ENCODE measurements at places on chromosomes 7 and 10. TPM values are rescaled to one million over a fixed set of nuclear protein-coding genes. Genes with fewer than 3 reads are reported as not detected.

- H3K27me3 ChIP-seq: no peaks in the 10 kb centered on the region
- DNase-seq: no peak
- H3K27ac ChIP-seq: no peak overlapping the region
- no peaks in the 10 kb centered on the region for H3K36me3 ChIP-seq
These were observed 222.3 kb downstream of the SUGCT start for GRCh38 chr7:40356871-40357709.

DNA sequence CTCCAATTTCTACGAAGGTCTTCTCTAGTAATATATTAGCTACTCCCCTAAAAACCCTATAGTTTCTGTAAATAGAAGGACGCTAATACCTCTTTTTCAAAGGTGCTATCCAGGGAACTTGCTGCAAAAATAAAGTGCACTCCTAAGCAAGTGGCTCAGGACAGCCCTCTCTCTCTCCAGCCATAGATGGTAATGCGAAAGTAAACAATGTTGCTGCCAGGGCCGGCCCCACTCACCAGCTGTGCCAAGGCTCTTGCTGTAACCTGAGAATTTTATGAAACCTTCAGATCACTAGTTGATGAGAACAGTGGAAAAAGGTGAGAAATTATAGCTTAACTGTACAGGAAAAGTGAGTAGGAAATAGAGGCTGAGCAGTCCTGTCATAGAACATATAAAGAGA lies 10.9 kb upstream of the TAS2R39 start:
- H3K4me1 ChIP-seq: peaks cover 12% of the 10 kb centered on the region
- no peaks in the 10 kb centered on the region for H3K27me3 ChIP-seq
- no peak overlapping the region for H3K27ac ChIP-seq
- H3K36me3 ChIP-seq: no peaks in the 10 kb centered on the region
- no peak for DNase-seq

GRCh38 chr10:21732067-21732772 lies 198.2 kb downstream of the MLLT10 start:
- H3K27ac ChIP-seq: no peak overlapping the region
- H3K36me3 ChIP-seq: peaks cover 4% of the 10 kb centered on the region

- no peaks in the 10 kb centered on the region for H3K27me3 ChIP-seq
- H3K4me1 ChIP-seq: peaks cover 70% of the 10 kb centered on the region
- no peak for DNase-seq
- H3K36me3 ChIP-seq: no peaks in the 10 kb centered on the region
- no peak overlapping the region for H3K4me3 ChIP-seq
These were observed 24.4 kb upstream of the PDCD4 start for GRCh38 chr10:110847374-110847773.

GRCh38 chr7:66282591-66282935 lies 77.4 kb downstream of the TPST1 start:
- no peaks in the 10 kb centered on the region for H3K36me3 ChIP-seq
- no peak for DNase-seq
- H3K4me1 ChIP-seq: no peaks in the 10 kb centered on the region
- no peak overlapping the region for H3K4me3 ChIP-seq
- no peak overlapping the region for H3K27ac ChIP-seq
- no peaks in the 10 kb centered on the region for H3K27me3 ChIP-seq

- no peak overlapping the region for H3K4me3 ChIP-seq
- no peaks in the 10 kb centered on the region for H3K36me3 ChIP-seq
- H3K27ac ChIP-seq: no peak overlapping the region
- peaks cover 7% of the 10 kb centered on the region for H3K4me1 ChIP-seq
These were observed 31.7 kb upstream of the DNMBP start for GRCh38 chr10:100041306-100042002.

DNA sequence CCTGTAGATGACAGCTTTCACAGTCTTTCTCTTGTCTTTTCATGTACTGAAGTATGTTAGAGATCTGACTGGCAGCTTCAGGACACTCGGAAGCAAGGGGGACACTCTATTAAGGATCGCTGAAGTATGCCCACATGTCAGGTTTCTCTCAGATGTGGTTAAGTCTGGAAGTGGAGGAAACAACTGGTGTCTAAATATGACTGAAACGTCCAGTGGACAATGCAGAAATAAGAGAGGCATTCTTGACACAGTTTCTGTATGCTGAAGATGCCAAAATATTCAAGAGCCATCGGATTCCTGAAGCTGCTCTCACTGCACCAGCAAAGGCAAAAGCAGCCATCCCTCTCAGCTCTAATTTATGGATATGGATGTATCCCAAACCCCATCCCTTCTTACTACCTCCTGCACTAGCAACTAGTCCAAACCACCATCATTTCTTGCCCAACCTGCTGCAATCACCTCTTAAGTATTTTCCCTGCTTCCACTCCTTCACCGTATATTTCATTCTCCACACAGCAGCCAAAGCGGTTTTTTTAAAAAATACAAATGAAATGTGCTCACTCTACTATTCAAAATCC lies 113.4 kb downstream of the REEP3 start:
- no peaks in the 10 kb centered on the region for H3K36me3 ChIP-seq
- no peak overlapping the region for H3K4me3 ChIP-seq
- peaks cover 6% of the 10 kb centered on the region for H3K4me1 ChIP-seq
- DNase-seq: no peak
- H3K27ac ChIP-seq: no peak overlapping the region
- H3K27me3 ChIP-seq: no peaks in the 10 kb centered on the region

DNA sequence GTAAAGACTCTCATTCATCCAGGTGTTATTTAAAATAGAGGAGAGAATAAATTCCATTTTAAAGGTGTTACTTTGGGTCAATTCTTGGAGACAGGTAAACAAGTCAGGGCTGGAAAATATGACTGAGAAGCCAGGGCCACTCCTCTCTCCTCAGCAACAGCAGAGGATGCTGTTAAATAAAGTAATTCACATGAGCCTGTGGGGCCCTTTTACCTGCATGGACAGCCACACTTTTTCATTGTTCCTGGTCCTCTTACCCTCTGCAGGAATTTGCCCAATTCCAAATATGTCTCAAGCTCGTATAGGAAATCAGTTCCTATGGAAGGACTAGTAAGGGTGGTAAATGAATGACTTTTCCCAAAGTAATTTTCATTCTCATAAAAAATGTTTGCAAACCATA lies 420.1 kb upstream of the KLF6 start:
- no peaks in the 10 kb centered on the region for H3K27me3 ChIP-seq
- no peak overlapping the region for H3K27ac ChIP-seq
- no peaks in the 10 kb centered on the region for H3K4me1 ChIP-seq
- no peak for DNase-seq
- no peaks in the 10 kb centered on the region for H3K36me3 ChIP-seq
- H3K4me3 ChIP-seq: no peak overlapping the region

- no peak overlapping the region for H3K27ac ChIP-seq
- DNase-seq: no peak
These were observed 142.6 kb downstream of the TWIST1 start for GRCh38 chr7:18974803-18975202.

DNA sequence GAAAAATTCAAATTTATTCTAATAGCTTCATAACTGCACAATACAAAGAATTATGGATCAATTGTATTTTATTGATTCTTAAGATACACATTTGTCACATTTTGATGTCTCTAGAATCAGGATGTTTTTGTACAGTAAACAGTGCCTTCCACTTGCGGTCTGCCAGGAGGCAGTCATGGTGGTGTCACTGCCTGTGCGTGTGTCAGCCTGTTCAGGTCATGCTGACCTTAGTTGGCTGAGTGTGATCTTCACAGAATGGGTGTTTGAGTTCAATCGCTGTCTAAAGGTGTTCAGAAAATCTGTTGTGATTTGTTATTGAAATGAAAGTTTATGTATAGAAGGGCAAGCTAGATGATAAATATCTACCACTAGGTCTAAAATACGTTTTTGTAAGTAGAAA lies 20.7 kb downstream of the SEC61A2 start:
- no peak for DNase-seq
- H3K4me3 ChIP-seq: no peak overlapping the region
- no peaks in the 10 kb centered on the region for H3K4me1 ChIP-seq
- no peaks in the 10 kb centered on the region for H3K27me3 ChIP-seq

- H3K27ac ChIP-seq: peak overlapping the region; percentile 99
- H3K4me1 ChIP-seq: peaks cover 16% of the 10 kb centered on the region
- peak overlapping the region; percentile 74 for H3K4me3 ChIP-seq
- no peak for DNase-seq
- H3K36me3 ChIP-seq: peaks cover 22% of the 10 kb centered on the region
These were observed 615 bp downstream of the THAP5 start for GRCh38 chr7:108568801-108569380.

DNA sequence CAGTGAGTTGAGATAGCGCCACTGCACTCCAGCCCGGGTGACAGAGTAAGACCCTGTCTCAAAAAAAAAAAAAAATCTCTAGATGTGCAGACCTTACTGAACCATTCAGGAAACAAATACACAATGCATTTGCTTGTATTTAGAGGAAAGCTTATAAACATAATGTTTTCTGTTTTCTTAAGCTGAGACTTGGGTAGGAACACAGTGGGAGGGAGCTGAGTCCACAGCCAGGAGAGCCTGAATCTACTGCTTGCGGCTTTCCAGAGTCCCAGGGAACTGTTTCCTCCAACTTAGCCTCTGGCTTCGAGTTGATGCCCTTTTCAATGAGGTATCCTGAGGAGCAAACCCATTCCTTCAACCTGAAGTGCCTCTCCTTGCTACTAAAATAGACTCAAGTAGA lies 83.0 kb upstream of the PITRM1 start:
- no peak for DNase-seq
- no peak overlapping the region for H3K4me3 ChIP-seq

- H3K27ac ChIP-seq: no peak overlapping the region
- no peak overlapping the region for H3K4me3 ChIP-seq
- no peaks in the 10 kb centered on the region for H3K27me3 ChIP-seq
These were observed 310.4 kb upstream of the IMMP2L start for GRCh38 chr7:111872450-111873325.

DNA sequence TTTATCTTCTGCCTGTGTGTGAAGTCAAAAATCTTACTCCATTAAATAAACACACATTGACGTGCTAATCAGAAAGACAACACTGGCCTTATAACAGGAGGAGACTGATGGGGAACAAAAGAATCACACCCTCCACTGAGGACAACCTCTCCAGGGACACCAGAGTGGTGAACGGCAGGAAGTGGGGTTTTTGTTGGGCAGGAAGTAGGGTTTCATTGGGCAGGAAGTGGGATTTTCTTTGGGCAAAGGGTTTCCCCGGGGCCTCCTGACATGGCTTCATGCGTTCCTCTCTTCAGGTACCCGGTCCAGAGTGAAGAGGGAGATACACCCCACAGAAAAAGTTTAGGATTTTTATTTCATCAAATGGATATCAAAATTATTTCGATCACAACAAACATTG lies 30.6 kb downstream of the ADARB2 start:
- peaks cover 17% of the 10 kb centered on the region for H3K4me1 ChIP-seq
- no peak overlapping the region for H3K27ac ChIP-seq
- DNase-seq: peak; percentile 58

DNA sequence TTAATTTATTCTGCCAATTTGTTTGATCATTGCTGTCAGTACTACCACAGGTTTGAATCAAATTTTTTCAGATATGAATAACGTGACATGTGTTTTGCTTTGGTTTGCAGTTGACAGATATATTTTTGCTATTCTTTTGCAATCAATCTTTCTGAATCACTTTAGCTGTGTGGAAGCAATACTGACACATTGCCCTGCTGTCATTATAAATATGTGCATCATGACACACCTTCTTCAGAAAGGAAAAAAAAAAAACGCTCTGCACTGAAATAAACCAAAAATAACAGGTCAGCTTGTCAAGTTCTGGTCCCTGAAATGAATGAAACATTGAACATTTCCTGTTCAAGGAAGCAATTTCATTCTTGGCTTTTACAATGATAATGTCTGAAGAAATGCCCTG lies 93.8 kb upstream of the FAM13C start:
- H3K27me3 ChIP-seq: no peaks in the 10 kb centered on the region
- no peak overlapping the region for H3K4me3 ChIP-seq
- DNase-seq: no peak
- no peak overlapping the region for H3K27ac ChIP-seq
- H3K4me1 ChIP-seq: no peaks in the 10 kb centered on the region

- DNase-seq: no peak
- H3K4me3 ChIP-seq: no peak overlapping the region
- H3K27me3 ChIP-seq: no peaks in the 10 kb centered on the region
These were observed 9.3 kb downstream of the TFEC start for GRCh38 chr7:116021237-116021636.

Gene EGFR
- total RNA-seq: not detected

Gene NPC1L1
- not detected for total RNA-seq

Gene NUTM2D
- 4.2 TPM for total RNA-seq

Gene MRLN
- total RNA-seq: not detected

Gene KCNMA1
- 3.1 TPM for total RNA-seq
